Neural crest cell (in vitro differentiated cells): ENCODE measurements at places on chromosomes 13 and 19.

GRCh38 chr13:50485979-50486935 is 357.2 kb downstream of the DLEU7 start:
- DNase-seq: no peak

DNA sequence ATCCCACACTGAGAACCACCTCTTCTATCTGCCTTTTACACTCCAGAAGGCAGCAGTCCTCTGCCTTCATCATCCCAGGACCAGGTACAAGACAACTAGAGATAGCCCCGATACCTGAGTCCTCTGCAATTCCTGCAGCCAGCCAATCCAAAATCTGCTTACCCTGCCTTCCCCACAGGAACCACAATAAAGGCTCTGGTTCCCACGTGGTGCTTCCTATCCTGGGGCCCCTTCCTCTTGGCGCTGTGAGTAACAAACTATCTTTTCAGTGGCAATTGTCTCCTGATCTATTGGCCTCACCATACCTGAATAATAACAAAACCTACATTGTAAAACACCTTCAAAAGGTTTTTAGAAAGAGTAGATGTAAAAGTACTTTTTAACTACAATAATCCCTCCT is 63.1 kb downstream of the ZDHHC20 start:
- no peak for DNase-seq

GRCh38 chr13:89832827-89833226 is 1514.7 kb upstream of the MIR17HG start:
- DNase-seq: no peak

GRCh38 chr13:26880735-26881134 is 120.1 kb upstream of the GPR12 start:
- no peak for DNase-seq

GRCh38 chr19:1238369-1239303 is 831 bp upstream of the CBARP start:
- DNase-seq: no peak
